Naive thymus-derived CD4-positive, alpha-beta T cell (primary cell): ENCODE measurements at places on chromosomes 16 and 17.
A peak's percentile ranks its signal among the peaks of the same experiment; 100 is the strongest.

DNA sequence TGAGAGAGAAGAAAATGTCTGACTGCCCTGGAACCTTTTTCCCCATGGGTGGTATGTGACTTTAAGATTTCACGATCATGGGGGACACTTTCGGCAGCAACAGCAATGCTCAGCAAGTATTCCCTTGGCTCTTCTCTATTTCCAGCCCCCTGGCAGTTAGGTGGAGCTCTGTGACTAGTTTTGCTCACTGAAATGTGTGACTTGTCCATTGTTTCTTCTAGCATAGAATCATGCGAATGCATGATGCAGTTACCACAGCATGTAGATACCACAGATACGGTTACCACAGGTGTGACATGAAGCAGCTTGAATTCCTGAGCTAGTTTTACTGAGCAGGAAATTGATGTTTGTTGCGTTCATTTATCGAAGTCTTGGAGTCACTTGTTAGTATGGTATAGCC is 1034.5 kb upstream of the EEF2KMT start:
- no peak for DNase-seq

GRCh38 chr16:15599303-15600070 is 43.5 kb downstream of the MARF1 start:
- no peak for DNase-seq

GRCh38 chr17:36726199-36726598 is 124.8 kb downstream of the MRM1 start:
- DNase-seq, result no peak

- no peak for DNase-seq
These were observed 185.2 kb downstream of the CPPED1 start for GRCh38 chr16:12618515-12618914.

DNA sequence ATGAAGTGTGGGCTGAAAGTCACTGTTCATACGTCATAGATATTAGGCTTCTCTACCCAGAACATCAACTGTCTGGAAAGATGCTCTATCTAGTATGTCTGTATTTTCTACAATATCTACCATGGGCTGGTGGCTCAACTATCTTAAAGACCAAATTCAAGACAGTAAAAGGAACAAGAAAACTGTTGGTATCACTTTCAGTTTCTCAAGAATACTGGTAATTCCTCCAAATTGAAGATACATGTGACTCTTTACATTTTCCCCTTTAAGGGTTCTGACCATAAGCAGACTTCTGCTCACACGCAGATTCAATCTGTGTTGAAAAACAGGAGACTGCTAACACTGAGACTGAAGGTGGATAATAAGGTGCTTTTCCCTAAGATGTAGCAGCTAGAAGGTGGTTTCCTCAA is 24.2 kb downstream of the XPO6 start:
- DNase-seq, result no peak

DNA sequence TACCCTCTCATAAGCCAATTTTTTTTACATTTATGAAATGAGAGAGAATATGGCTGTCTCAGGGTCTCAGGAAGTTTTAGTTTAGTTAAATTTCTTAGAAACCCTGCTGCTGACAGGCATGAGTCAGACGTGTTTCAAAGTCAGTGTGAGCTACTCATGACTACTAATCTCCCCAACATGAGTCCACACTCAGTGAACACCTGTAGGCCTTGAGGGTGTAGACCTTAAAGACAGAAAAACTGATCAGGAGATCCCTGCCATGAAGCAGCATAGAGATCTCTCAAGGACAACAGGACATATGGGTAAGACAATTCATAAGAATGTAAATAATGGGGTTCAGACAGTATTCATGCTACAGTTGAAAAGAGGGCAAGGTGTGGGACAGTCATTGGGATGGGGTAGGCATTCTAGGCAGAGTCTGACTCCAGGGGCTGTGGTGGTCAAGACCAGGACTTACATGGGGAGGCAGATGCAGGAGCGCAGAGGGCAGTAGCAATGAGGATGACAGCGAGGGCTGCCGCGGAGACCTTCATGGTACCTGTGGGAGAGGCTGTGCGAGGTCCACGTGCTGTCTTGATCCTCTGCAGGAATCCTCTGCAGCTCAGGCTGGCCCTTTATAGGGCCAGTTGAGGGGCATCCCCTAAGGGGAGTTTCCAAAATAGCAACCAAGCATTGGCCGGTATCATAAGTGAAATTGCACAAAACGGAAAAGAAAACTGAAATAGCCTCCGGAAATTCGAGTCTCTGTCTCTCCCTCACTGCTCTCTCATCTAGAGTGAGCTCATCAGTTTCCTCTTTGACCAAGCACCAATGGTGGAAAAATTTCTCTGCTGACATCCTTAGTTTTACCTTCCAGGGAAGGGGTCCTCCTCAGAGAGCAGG is at the start of gene CCL5:
CCL5 (minus strand) TSS at position 588 of the 882 bp plus-strand sequence.
- DNase-seq, result no peak

DNA sequence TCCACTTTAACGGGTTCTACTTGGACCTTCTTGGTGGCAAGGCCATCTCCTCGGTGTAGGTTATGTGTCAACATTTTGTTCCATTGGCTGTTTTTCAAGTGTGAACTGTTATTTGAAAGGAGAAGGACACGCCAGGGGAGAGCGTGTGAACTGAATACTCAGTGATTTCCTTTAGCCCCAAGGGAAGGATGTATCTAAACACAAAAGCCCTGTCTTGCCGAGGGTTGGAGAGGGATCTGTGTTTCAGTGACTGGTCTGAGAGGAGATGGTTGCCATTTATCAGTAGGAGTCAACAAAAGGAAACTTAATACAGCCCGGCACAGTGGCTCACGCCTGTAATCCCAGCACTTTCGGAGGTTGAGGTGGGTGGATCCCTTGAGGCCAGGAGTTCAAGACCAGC is 50.0 kb downstream of the USP10 start:
- DNase-seq, result no peak

GRCh38 chr17:42531455-42532354 is 4.3 kb upstream of the NAGLU start:
- DNase-seq, result peak; percentile 42

DNA sequence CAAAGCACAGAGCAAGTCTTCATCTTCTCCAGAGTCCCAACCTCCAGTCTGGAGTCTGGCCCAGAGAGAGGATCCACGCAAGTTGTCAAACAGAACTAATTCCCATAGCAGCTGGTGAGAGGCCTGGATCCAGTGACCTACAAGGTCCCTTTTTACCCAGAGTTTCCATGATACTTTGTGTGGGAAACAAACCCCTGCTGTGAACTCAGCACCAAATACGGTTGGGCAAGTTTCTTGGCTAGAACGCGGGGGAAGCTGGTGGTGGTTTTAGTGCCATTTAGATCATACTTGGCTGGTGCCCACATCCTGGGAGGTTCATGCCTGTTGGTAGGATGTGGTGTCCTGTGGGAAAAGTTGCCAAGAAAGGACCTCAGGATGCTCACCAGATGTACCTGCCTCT is 18.1 kb downstream of the TMC7 start:
- no peak for DNase-seq

DNA sequence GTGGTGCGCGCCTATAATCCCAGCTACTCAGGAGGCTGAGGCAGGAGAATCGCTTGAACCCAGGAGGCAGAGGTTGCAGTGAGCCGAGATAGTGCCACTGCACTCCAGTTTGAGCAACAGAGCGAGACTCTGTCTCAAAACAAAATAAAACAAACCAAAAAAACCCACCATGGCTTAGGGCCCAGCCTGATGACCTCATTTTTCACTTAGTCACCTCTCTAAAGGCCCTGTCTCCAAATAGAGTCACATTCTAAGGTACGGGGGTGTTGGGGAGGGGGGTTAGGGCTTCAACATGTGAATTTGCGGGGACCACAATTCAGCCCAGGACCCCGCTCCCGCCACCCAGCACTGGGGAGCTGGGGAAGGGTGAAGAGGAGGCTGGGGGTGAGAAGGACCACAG is 1.4 kb upstream of the STH start:
- no peak for DNase-seq

DNA sequence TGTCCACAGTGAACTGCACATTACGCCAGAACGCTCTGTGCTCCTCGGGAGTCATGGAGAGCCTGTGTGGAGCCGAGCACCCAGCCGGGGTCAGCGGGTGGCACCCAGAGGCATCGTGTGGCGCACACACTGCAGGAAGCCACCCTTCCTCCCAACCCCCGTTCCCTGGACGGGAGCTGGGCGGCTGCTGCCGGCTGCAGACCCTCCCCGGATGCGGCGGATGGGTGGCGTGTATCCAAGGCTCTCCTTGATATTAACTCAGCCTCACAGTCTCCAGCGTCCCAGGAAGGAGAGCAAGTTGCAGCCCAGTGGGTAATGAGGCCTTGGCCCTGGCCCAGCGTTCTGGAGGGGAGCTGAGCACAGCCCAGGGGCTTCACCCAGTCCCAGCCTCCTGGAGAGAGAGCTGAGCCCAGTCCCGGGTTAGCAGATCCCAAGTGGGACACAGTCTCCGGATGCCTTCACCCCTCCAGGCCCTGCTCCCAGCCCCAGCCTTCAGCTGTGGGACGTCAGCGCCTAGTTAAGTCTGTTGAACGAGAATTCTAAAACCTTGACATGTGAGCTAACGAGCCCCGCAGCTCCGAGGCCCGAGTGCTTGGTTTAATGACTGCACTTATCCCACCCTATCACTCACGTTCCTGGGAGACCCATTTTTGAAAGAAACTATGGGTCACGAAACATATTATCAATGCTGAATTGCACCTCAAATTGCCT is 86.6 kb downstream of the TBC1D16 start:
- DNase-seq, result no peak

DNA sequence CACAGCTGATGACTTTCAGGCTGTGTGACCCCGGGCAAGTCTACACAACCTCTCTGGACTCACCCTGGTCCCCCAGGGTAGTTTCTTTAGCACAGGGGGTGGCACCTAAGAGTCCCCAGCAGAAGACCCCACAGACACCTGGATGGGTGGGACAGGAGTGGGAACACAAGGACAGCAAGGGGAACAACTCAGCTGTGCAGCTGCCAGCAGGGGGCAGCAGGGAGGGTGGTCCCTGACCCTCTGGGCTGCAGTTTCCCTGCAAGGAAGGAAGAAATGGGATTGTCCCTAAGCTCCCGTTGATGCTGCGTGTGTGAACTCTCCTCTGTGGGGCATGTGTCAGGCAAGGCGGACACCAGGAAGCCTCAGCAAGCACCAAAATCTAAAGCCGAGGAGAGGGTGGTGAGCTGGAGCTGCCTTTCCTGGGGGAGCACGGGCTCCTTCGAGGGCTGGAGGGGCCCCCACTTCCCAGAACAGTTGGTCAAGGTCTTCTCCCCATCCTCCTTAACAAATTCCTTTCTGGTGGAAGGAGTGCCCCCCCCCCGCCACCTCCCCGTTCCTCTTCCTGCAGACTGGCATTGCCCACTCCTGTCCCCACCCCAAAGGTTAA is 24.1 kb upstream of the CDH5 start:
- DNase-seq, result no peak

DNA sequence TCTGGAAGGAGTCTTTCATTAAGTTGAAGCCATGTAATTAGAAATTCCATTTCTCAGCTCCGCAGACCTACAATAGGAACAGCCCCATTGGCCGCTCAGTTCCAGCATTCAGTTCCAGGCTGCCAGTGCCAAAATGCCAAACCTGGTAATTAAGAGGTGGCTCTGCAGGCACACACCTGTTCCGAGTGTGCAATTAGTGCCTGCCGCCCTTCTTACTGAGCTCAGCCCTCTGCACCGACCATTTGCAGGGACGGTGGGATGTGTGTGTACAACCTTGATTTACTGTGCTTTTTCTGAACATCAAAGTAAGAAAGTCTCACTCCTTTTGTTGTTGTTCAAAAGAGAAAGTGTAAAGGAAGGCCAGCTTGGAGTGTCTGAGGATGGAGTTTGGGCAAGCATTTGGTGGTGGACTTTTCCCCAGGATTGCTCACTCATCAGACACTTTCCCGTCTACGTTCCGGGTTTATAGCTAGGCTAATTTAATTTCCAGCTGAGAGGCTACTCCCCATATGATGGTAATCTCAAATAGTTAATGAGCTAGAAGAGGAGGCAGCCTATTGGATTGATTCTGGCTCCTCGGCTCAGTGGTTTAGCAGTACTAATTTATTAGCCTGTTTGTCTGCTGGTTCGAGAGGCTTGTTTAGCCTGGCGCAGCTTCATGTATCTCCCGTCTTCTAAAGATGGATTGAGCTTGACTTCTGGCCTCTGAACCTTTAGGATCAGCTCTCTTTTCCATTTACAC is 20.0 kb downstream of the HS3ST3B1 start:
- DNase-seq, result no peak
